ENCODE measurements at places on chromosomes 1 and 21.
A peak's percentile ranks its signal among the peaks of the same experiment; 100 is the strongest.

DNA sequence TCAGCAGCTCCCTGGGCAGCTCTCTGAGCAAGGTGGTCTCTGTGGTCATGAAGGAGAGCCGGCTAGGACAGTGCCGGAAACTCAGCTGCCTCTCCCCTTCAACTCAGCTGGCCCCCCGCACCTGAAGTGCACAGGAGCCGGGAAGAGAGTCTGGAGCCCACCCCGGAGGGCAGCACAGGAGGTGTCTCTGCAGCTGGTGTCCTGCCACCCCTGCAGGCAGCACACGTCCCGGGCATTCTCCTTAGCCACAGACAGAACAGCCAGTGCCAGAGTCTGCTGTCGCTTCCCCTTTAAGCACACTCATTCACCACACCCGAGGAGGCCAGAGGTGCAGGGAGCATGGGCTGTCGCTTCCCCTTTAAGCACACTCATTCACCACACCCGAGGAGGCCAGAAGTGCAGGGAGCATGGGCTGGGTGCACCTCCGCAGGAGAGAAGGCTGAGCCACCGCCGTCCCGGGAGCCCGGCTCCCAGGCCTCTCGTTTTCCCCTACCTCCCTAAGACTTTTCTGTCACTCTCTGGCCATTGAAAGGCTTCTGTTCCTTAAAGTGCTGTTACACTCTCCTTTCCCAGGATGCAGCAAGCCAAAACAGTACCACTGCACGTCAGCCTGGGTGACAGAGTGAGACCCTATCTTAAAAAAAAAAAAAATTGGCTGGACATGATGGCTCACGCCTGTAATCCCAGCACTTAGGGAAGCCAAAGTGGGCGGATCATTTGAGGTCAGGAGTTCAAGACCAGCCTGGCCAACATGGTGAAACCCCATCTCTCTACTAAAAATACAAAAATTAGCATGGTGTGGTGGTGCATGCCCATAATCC, 16.9 kb upstream of the SAMD11 start:
- DNase-seq = no peak

- DNase-seq = peak; percentile 34
These were observed 933 bp downstream of the ANKRD34A start for GRCh38 chr1:145963265-145964019.

GRCh38 chr1:235108876-235109275, 19.8 kb downstream of the TOMM20 start:
- DNase-seq = no peak

DNA sequence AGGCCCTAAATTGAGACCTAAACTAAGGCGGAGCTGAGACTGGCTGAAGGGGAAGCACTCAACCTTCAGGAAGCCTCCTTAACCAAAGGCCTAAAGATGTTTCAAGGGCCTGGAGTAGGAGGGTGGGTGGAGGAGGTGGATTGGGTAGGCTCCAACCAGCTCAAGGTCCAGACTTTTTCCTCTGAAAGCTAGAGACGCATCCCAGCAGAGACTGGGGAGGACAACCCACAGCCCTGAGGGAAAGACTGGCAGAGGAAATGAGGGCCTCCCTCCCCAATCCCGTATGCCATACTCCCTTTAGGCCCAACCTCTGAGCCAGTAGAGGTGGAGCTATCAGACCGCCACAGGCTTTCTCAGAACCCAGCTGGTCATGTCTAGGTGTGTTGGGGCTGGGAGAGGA, 1.1 kb downstream of the ECM1 start:
- no peak for DNase-seq

GRCh38 chr1:920010-920409, 3.7 kb upstream of the SAMD11 start:
- DNase-seq = no peak

DNA sequence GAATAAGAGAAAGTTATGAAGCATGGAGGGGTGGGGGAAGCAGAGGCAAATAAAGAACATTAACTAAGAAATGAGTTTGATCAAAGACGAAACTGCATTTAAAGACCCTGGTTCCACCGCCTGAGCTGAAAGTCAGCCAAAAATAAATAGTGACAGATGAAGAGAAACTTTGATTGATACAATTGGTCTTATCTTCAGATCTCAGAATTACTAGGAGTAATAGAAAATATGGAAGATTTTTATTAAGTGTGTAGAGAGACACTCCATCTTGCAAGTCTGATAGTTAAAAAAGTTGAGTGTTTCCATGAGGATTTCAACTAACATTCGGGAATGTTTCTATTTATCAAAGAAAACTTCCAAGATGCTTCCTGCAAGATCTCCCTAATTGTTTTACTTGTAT, 418.2 kb upstream of the ADGRL2 start:
- DNase-seq = no peak

DNA sequence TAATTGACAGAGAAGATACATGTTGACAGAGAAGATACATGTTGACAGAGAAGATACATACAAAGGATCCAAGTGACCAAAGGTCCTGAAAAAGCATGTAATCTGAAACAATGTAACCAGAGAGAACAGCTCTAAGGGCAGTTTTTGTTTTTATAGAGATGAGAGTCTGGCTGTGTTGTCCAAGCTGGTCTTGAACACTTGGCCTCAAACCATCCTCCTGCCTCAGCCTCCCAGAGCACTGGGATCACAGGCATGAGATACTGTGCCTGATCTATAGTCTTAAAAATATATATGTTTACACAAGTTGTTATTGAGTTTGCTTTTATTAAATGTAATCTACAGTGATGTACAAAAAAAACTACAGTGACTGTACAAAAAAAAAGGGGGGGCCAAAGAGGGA, 12.5 kb downstream of the MEAF6 start:
- no peak for DNase-seq

GRCh38 chr1:184559117-184559713, 172.4 kb downstream of the C1orf21 start:
- no peak for DNase-seq

DNA sequence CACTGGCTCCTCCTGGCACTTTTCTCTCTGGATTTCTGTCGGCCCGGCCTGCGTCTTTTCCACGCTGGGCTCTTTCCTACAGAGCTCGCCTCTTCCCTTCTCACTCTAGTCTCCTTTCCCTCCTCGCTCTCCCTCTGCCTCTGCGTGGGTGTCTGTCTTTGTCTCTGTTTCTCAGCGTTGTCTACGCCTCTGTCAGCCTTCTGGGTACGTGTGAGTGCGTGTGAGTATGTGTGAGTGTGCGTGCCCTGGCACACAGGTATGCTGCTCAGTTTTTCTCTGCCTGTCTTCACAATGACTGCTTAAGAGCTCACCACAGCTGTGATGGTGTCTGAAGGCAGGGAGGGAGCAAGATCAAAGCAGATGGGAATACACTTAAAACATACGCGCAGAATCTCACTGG, 77.7 kb downstream of the KIRREL1 start:
- DNase-seq = no peak
